ENCODE measurements at places on chromosomes 16 and 17. TPM values are rescaled to one million over a fixed set of nuclear protein-coding genes. Genes with fewer than 3 reads are reported as not detected.

IRX5 gene
- 4.7 TPM for total RNA-seq

GCGR gene
- total RNA-seq: 6.7 TPM

RCVRN gene
- total RNA-seq: not detected

GTF3C1 gene
- 106 TPM for total RNA-seq

MYO1D gene
- 5.3 TPM for total RNA-seq

ABCC3 gene
- total RNA-seq: not detected

GAS2L2 gene
- 0.27 TPM for total RNA-seq

VAT1L gene
- total RNA-seq: 17.9 TPM

HNF1B gene
- total RNA-seq: not detected

ORAI3 gene
- 5.1 TPM for total RNA-seq

NGFR gene
- total RNA-seq: 131 TPM

ZFP1 gene
- 16.1 TPM for total RNA-seq

TMEM100 gene
- total RNA-seq: 1.4 TPM

ATP2A1 gene
- total RNA-seq: 4.5 TPM

Data from glutamatergic neuron (in vitro differentiated cells).